ENCODE measurements at places on chromosomes 7 and 10. TPM values are rescaled to one million over a fixed set of nuclear protein-coding genes. Genes with fewer than 3 reads are reported as not detected.

Gene TMEM130
- 0.12 TPM for total RNA-seq

Gene CDK14
- total RNA-seq = 54.0 TPM

Gene TECPR1
- total RNA-seq = 11.9 TPM

Gene DMTF1
- total RNA-seq = 48.8 TPM

Gene SPDYE9
- not detected for total RNA-seq

Gene FANK1
- 13.9 TPM for total RNA-seq

Gene STAM
- total RNA-seq = 17.1 TPM

Gene MSS51
- 0.60 TPM for total RNA-seq

Gene EEPD1
- 11.3 TPM for total RNA-seq

Gene ADRB1
- total RNA-seq = not detected

Gene EPO
- not detected for total RNA-seq

Gene SLC13A1
- not detected for total RNA-seq

Gene KLLN
- total RNA-seq = 0.12 TPM

Gene MEOX2
- total RNA-seq = 1.5 TPM

Gene MET
- total RNA-seq = 16.9 TPM

Gene TAS2R5
- 0.38 TPM for total RNA-seq

Gene NPSR1
- not detected for total RNA-seq

Gene SFTPA1
- total RNA-seq = not detected

Gene UPK3BL2
- total RNA-seq = 2.2 TPM

Gene PTF1A
- not detected for total RNA-seq

Gene WDR86
- total RNA-seq = 1.1 TPM

Gene IDI2
- total RNA-seq = not detected

Gene MYPN
- not detected for total RNA-seq

Gene EBLN1
- total RNA-seq = not detected

Gene ODAD2
- total RNA-seq = 0.12 TPM

Gene MORN4
- total RNA-seq = 4.2 TPM

Measured in smooth muscle cell of the coronary artery (primary cell).